ENCODE measurements at places on chromosomes 4 and X.

DNA sequence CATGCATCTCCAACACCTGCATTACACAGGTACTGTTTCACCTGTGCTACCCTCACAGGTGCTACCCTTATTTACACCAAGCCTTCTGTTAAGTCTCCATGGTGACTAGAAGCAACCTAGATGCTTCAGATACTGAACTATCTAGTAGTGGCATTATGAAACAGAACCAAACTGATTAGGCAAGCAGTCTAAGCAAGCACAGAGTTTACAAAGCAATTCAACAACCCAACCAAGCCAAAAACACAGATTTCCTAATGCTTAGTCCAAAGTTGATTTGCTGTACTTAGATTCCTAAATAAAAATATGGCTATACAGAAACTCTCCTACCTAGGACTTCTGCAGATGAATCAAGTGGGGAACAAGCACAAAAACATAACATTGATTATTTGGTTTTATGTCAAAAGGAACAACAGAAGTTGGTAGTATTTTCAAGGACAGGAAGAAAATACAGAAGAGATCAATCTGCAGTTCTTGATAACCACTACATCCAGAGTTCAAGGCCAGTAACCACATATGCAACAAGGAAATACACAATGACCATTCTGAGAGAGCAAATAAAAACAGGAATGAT lies 3.2 kb downstream of the TAPT1 start:
- no peak for DNase-seq

- DNase-seq, result no peak
Measured at GRCh38 chr4:25834411-25835107, 28.2 kb downstream of the SEL1L3 start.

DNA sequence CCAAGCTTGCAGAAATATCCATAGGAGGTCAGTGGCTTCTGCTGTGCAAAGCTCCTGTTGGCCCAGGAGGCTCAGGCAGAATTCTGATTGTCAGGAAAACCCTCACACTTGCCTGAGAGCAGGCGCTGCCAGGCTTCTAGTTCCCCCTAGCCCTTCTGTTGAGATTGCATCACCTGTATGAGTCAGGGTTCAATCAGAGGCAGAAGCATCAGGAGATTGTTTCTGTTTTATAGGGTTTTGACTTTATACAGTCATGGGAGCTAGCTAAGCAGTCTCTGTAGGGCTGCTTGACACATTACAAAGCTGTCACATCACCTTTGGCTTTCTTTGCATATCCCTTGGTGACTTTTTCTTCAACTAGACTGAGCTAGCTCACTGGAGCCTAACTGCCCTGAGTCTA lies 27.8 kb downstream of the DIPK2B start:
- no peak for DNase-seq

DNA sequence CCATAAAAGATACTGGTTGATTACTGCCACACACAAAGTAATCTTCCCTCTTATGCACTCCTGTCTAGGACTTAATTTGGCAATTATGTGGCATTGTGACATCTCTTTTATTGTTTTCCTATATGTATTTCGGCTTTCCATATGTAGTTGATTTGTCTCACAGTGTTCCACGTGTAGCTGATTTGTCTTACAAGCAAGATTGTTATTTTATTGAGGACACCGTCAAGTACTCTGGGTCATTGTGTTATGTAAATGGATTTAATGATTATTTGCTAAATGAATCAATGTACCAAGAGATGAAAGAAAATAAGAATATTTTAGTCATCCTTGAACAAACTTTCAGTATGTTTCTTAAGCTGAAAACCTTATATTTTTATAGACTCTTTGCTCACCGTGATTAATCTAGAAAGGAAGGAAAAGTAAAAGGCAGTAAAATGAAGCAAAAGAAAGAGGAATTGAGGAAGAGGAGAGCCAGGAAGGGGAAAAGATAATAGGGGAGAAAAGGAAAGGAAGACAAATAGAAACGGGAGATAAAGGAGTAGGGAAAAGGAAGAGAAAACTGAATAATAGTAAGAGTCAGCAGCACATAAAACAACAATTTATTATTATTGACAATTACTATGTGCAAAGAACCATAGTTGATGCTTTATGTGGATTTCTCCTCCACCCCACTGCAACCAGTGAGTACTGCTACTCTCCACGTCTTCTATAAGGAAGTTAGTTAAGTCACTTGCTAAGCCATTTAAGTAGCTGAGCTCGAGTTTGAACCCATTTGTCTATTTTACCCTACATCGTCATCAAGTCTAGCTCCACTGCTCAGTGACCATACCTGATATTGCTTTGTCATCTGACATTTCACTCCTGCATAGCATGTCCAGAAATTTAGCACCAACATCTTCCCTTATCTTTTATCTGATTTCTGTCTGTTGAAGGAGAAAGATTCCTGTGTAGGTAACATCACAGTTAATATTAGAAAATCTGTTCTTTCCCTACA lies 336.5 kb downstream of the BMPR1B start:
- DNase-seq, result peak; percentile 52

DNA sequence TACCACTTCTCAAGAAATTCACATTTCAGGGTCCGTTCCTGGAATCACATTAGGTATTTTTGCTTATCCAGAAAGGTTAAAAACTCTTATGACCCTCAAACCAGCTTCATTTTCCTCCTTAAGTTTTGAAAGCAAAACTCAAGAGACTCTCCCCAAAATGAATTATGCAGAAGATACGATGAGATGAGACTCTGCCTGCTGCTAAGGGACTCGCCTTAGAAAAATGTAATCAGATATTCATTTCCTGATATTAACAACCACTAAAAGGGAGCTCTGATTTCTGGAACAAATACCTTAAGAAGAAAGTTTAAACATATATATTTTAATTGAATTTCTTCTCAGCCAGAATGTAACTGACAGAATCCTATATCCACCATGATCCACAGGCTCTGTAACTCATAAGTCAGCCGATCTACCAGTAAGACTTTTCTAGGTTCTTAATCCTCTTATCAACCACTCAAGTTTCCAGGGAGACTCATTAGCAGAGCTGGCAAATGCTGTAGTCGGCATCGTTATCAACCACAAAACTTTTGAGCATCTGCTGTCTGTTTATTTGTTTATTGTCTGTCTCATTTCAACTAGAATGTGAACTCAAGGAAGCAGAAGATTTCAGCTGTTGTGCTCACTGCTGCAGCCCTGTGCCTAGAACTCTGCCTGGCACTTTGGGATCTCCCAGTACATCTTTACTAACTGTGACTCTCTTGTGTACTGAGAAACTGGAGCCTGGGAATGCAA lies 112.5 kb downstream of the LDB2 start:
- DNase-seq, result no peak

- no peak for DNase-seq
Measured at GRCh38 chr4:151673908-151674520, 86.8 kb downstream of the GATB start.

GRCh38 chr4:34419871-34420270 lies 1824.4 kb downstream of the ARAP2 start:
- no peak for DNase-seq

DNA sequence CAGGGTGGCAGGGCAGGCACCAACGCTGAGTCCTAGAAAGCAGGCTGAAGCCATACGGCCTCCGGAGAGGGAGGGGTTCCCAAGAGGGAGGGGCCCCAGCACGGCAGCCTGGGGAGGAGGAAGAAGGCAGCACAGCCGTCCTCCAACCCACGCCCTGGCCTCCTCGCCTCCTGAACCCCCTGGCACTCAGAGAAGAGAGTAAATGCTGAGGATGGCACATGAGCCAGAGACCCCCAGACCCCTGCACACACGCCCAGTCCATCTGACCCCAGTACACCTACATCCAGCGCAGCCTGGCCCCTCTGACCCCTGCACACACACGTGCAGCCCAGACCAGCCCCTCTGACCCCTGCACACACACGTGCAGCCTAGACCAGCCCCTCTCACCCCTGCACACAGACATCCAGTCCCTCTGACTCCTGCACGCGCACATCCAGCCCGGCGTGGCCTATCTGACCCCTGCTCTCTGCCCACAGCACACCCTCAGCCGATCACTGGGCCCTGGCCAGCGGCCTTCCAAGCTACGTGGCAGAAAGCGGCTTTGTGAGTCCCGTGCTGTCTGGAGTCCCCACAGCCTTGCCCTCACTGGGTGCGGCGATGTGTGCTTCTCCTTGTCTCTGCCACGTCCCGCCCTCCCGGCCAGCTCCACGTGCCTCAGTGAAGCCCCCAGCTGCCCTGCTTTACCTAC lies 18.5 kb downstream of the ATP5ME start:
- no peak for DNase-seq

DNA sequence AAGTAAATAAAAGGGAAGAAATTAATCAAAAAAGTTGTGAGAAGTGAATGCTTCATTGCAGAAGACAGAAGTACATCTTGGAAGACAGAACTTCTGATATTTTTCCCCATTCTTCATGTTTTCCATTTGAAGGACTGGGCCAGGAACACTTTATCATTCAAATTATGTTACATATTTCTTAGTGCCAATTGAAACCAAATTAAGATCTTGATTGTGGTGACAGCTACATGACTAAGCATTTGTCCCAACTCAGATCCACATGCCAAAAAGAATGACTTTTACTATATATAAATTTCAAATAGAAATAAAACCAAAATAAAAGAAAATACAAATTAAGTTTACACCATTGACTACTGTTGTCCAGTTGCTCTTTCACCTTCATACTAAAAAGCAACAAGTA lies 14.0 kb upstream of the FGF5 start:
- no peak for DNase-seq

DNA sequence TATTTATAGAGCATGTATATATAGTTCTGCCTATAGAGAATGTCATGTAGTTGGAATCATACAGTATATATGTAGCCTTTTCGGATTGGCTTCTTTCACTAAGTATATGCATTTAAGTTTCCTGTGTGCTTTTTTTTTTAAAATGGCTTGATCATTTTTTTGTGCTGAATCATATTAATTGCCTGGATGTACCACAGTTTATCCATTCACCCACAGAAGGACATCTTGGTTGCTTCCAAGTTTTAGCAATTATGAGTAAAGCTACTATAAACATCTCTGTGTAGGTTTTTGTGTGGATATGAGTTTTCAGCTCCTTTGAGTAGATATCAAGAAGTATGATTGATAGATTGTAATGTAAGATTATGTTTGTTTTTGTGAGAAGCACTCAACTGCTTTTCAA lies 23.8 kb downstream of the PTTG2 start:
- DNase-seq, result no peak

GRCh38 chr4:151147000-151147399 lies 47.6 kb downstream of the RPS3A start:
- no peak for DNase-seq

- DNase-seq, result no peak
Measured at GRCh38 chrX:19882066-19882775, 5.2 kb downstream of the SH3KBP1 start.
